Stimulated activated CD8-positive, alpha-beta memory T cell treated with anti-CD3 and anti-CD28 coated beads, Interleukin-4, amount 100 ng/mL, for 4 hours (primary cell): ENCODE measurements at places on chromosomes 3 and 15.

GRCh38 chr3:61268644-61269043 is 17.4 kb upstream of the FHIT start:
- no peak for DNase-seq

- no peak for DNase-seq
These were observed 109.7 kb upstream of the SLC7A14 start for GRCh38 chr3:170695486-170696064.

DNA sequence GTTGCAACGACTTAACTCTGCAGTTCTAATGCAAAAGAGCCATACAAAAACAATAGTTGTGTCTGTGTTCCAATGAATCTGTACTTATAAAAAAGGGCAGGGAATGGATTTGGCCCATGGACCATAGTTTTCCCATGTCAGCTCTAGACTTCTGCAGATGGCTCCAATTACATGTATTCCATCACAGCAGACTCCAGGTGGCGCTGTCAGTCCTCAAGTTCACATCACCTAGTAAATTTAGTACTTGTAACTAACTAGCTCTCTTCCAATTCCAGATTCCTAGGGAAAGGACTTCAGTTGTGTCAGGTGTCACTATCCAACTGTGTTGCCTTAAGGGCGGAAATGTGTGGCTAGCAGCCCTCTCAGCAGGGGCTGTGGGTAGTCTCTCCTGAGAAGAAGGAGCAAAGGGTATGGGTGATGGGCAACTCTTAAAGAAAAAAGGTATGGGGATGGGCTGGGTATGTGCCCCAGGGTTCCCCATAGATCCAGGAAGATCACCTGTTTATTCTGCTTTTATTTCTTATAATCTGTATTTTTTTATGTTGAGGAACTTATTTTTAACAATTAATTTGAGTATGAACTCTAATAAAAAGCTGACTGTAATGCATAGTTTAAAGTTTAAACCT is 36.2 kb downstream of the BBS4 start:
- peak; percentile 22 for DNase-seq

DNA sequence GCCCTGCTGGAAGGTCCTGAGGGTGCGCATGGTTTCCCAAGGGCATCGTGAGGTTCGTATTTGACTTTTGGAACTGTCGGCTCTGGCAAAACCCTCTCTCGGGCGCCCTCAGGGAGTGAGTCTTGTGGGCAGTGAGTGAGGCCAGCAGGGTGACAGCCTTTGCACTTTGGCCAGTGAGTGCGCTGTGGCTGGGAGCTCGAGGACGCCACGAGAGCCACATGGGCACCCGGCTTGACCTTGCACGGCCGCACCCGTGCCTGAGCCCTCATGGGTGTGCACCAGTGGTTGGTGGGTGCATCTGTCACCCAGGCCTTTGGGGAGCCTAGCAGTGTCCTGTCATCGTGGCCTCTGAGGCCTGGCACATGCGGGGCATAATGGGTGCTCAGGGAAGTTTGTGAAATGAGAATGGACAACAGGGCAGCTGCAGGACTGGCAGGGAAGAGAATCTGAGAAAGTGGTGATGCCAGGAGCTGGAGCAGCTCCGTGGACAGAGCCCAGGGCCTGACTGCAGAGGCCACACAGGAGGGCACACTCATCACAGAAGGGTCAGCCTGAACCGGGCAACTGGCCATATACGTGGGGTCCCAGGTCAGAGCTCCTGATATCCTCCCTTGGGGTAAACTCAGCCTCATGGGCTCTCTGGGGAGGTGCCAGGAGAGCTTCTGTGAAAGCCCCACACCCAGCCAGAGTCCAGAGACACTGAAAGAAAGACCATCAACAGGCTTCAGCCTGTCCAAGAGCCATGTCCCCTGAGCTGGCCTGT is 30.4 kb upstream of the SNRPA1 start:
- DNase-seq = no peak

DNA sequence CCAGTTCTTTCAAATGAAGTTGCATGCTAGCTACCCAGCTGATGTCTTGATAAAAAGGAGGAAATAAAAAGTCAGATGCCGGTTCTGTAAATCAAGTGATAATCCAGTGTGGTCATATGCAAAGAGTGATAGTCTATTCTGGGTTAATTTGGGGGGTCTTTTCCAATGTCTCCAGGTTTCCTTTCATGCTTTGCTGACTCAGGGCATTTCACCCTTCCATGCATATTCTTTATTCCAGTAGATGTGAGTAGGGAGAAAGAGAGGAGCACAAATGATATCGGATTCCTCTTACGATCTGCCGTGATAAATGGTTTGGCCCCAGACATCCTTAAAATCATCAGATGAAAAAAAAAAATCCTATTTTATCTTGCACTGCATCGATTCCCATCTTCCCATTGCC is 60.8 kb downstream of the ADAMTS9 start:
- no peak for DNase-seq

- no peak for DNase-seq
These were observed 40.3 kb downstream of the SEMA5B start for GRCh38 chr3:122987231-122987630.

- no peak for DNase-seq
These were observed 560.1 kb downstream of the GRM7 start for GRCh38 chr3:7421065-7421464.

- no peak for DNase-seq
These were observed 163.5 kb downstream of the NSMCE3 start for GRCh38 chr15:29106116-29106515.

DNA sequence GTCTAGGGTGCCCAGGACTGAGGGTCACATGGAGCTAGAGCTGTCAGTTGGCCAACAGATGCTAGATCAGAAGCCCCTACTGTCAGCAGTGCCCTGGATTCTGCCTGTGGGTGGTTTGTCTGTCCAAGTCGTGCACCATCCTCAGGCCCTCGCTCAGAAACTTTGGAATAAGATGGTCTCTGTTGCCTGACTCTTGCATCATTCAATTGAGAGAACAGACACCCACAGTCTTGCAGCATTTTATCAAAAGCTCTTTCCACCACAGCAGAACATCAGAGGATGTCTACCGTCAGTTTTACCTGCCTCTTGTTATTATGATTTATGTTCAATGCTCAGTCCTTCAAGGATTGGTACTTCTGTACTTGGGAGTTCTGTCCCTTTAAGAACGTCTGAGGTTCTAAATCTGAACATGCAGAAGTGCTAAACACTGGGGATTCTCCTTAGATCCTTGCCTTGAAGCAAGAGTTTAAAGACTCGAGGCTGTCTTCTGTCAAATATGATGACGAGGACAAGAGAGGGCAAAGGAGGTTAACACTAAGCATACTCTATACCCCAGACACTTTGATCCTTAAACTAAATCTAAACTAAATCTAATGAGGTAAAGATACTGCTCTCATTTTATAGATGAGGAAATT is 4.8 kb downstream of the AQP9 start:
- no peak for DNase-seq

DNA sequence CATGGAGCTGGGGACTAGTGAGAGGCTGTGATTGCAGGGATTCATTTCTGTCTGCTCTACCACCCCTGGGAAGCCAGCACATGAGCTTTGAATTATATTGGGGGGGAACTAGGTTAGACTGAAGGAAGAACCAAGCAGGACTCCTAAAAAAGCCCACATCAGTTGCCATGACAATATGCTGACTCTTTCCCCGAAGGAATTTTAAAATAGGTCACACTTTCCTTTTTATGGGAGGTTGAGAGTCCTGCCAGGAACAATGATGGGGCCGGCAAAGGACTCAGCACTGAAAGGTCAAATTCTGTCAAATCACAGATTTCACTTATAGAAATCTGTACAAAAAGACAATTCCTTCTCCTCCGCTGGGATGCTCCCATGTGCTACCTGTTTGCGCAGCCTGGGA is 130.8 kb downstream of the ZNF621 start:
- DNase-seq = no peak

GRCh38 chr3:117843356-117843755 is 1133.8 kb downstream of the TUSC7 start:
- DNase-seq = no peak
